Activated CD4-positive, alpha-beta T cell treated with anti-CD3 and anti-CD28 coated beads, Interleukin-2, amount 10 ng/mL, durations not matched to agents 7 days and 5 days (primary cell): ENCODE measurements at places on chromosomes 4 and X. TPM values are rescaled to one million over a fixed set of nuclear protein-coding genes. Genes with fewer than 3 reads are reported as not detected.

- H3K27me3 ChIP-seq = peaks cover 4% of the 10 kb centered on the region
- no peak overlapping the region for H3K4me3 ChIP-seq
- H3K36me3 ChIP-seq = peaks cover 2% of the 10 kb centered on the region
- no peak overlapping the region for H3K27ac ChIP-seq
- DNase-seq = no peak
- H3K4me1 ChIP-seq = no peaks in the 10 kb centered on the region
Measured at GRCh38 chr4:107888237-107888636, 43.1 kb upstream of the CYP2U1 start.

DNA sequence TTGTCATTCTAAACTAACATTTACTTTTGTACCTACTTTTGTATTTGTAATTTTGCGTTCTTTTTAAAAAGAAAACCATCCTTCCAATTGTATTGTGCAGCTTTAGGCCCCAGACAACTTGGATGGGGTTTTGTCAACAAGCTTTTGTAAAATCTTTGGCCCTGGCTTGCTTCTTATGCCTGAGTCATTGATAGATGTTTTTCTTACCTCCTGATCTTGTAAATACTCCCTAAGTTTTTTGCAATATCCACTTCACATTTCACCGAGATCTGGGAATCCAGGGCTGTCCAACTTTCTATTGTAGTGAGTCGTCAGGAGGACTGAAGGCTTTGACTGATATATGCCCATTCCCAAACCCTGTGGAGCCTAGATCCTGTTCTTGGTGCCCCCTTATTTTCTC lies 126.9 kb upstream of the GUCY1A1 start:
- no peaks in the 10 kb centered on the region for H3K4me1 ChIP-seq
- no peaks in the 10 kb centered on the region for H3K36me3 ChIP-seq
- no peaks in the 10 kb centered on the region for H3K27me3 ChIP-seq
- no peak overlapping the region for H3K4me3 ChIP-seq
- no peak for DNase-seq
- H3K27ac ChIP-seq = no peak overlapping the region

The MAOA gene
- 0.12 TPM for total RNA-seq

The OTC gene
- total RNA-seq = not detected

- no peaks in the 10 kb centered on the region for H3K4me1 ChIP-seq
- H3K36me3 ChIP-seq = no peaks in the 10 kb centered on the region
- peaks cover 5% of the 10 kb centered on the region for H3K27me3 ChIP-seq
- no peak overlapping the region for H3K4me3 ChIP-seq
Measured at GRCh38 chr4:168794881-168795280, 215.2 kb downstream of the CBR4 start.

The NUP62CL gene
- total RNA-seq = 3.1 TPM

The SSX2 gene
- total RNA-seq = not detected

The AKAP4 gene
- total RNA-seq = not detected

The HERC5 gene
- 49.2 TPM for total RNA-seq

GRCh38 chr4:140865253-140866217 lies 109.3 kb upstream of the TBC1D9 start:
- H3K27ac ChIP-seq = no peak overlapping the region
- peaks cover 11% of the 10 kb centered on the region for H3K27me3 ChIP-seq
- no peak for DNase-seq

The DCX gene
- not detected for total RNA-seq

DNA sequence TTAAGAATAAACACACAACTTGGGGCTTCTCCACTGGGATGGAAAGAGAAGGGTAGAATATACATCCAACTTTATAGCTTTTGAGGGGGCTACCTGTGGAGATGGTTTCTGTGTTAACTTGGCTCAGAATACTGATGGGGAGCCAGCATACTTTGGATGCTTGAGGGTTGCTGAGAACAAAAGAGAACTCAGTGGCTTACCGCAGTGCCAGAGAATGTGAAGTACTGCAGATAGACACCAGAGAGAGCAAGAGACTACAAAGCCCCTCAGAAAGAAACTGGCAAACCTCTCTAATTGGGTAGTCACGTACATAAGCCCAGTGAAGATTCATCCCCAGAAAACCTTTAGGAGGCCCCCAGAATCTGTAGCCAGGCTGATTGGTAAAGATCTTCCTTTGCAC lies 214.4 kb downstream of the DCHS2 start:
- H3K36me3 ChIP-seq = no peaks in the 10 kb centered on the region
- H3K4me3 ChIP-seq = no peak overlapping the region
- no peak overlapping the region for H3K27ac ChIP-seq
- no peaks in the 10 kb centered on the region for H3K4me1 ChIP-seq
- DNase-seq = no peak

The FAM114A1 gene
- total RNA-seq = 0.31 TPM

The MAOB gene
- not detected for total RNA-seq

The PAK3 gene
- total RNA-seq = 0.17 TPM

The UCP1 gene
- total RNA-seq = not detected

DNA sequence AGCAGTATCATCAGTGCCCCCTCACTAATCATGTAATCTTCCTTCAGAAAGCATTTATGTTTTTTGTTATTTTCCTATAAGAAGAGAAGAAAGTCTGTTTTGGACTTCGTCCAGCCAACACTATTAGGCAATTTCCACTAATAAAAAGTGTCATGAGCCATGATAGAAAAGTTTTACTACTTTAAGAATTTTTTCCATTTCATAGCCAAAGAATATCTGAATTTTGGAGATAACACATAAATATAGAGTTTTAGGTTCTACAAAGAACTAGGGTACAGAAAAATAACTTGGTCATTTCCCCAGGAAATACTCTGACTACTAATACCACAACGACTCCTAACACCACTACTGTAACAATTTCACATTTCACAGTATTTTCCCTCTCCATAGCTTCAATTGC lies 41.8 kb upstream of the VEGFC start:
- no peaks in the 10 kb centered on the region for H3K27me3 ChIP-seq
- no peak overlapping the region for H3K27ac ChIP-seq
- H3K4me1 ChIP-seq = no peaks in the 10 kb centered on the region
- H3K4me3 ChIP-seq = no peak overlapping the region

- H3K36me3 ChIP-seq = peaks cover 2% of the 10 kb centered on the region
Measured at GRCh38 chr4:7771541-7772507, 167.8 kb downstream of the AFAP1 start.

DNA sequence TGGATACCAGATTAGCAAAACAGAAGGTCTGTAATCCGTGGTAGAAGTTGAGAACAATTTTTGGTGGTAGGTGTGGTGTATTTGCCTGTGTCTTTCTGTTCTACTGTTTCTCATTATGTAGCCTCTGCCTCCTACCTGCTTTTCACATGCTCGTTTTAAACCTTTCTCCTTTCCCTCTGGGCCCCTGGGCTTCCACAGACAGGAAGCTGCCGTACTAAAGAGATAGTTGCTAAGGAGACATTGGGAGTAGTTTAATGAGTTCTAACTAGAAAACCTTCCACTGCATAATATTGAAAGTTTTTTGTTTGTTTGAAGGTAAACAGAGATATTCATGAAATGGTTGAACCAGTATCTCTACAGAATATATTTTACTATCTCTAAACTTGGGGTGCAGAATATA lies 107.8 kb downstream of the STOX2 start:
- no peak overlapping the region for H3K4me3 ChIP-seq
- no peaks in the 10 kb centered on the region for H3K27me3 ChIP-seq
- no peaks in the 10 kb centered on the region for H3K36me3 ChIP-seq
- peaks cover 5% of the 10 kb centered on the region for H3K4me1 ChIP-seq
- no peak overlapping the region for H3K27ac ChIP-seq
- no peak for DNase-seq

The FOXR2 gene
- not detected for total RNA-seq

DNA sequence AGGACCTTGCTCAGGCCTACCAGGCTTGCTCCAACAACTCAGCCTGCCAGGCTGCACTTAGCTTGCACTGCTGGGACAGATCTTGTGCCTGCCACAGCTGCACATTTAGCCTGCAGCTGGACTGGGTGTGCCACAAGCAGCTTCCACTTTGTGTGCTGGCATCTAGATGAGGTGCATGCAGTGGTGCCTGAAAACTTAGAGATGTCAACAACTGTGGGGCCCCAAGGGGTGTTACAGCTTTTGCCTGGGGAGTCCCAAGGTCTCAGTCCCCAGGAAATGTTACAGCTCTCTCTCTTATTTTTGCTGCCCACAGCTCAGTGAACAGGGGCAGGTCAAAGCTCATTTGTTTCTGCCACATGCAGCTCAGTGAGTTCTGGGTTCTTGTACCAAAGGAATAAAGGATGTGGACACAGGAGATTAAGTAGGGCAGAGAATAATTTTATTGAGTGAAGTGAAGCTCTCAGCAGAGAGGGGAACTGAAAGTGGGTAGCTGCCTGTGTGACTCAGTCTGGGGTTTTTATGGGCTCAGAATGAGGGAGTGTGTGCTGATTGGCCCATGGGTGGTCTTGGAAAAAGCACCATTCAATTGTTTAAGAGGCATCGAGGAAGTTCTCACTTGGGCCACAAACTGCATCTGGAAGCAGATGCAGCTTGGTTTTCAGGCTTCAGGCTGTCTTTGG lies 828.3 kb downstream of the TECRL start:
- no peak overlapping the region for H3K4me3 ChIP-seq
- H3K36me3 ChIP-seq = no peaks in the 10 kb centered on the region
- no peaks in the 10 kb centered on the region for H3K27me3 ChIP-seq
- no peaks in the 10 kb centered on the region for H3K4me1 ChIP-seq
- H3K27ac ChIP-seq = no peak overlapping the region

DNA sequence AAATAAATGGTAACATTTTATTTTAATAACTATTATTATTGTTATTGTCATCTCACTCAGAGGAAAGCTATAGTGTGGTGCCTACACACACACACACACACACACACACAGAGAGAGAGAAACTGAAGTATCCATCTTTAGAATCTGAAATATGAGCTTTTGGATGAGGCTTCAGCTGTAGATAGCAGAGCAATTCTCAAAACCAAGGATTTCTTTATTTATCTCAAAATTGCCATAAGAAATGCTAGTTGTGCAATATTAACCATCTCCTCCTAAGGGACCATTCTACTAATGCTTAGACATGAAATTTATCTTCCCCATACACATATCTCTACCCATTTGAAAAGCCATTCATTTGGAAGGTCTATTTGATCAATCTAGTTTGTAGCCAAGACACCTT lies 50.1 kb upstream of the SGMS2 start:
- H3K36me3 ChIP-seq = no peaks in the 10 kb centered on the region
- H3K4me3 ChIP-seq = no peak overlapping the region
- H3K27ac ChIP-seq = no peak overlapping the region
- peaks cover 7% of the 10 kb centered on the region for H3K27me3 ChIP-seq
- no peaks in the 10 kb centered on the region for H3K4me1 ChIP-seq

The GPR34 gene
- not detected for total RNA-seq

The XG gene
- not detected for total RNA-seq

GRCh38 chr4:130092187-130093015 lies 996.4 kb downstream of the C4orf33 start:
- no peaks in the 10 kb centered on the region for H3K27me3 ChIP-seq
- H3K36me3 ChIP-seq = no peaks in the 10 kb centered on the region
- no peak overlapping the region for H3K27ac ChIP-seq
- H3K4me1 ChIP-seq = no peaks in the 10 kb centered on the region

DNA sequence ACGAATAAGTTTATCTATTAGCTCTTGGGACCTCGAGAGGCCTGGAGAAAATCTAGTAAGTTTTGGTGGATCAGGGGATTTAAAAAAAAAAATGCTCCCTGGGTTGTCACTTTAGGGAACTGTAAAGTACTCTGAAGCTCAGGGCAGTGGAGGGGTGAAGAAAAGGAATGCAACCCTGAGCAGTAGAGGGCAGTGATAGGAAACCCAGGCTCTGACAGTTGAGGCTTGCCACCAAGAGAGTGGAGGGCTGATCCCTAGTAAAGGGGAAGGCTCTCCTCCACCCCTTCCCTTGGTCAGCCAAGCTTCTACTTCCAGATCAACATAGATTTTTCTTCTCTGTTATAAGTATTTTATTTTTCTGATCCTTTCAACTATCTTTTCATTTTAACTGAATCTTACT lies 73.1 kb downstream of the FBXO8 start:
- no peaks in the 10 kb centered on the region for H3K36me3 ChIP-seq
- peaks cover 25% of the 10 kb centered on the region for H3K4me1 ChIP-seq
- peaks cover 70% of the 10 kb centered on the region for H3K27me3 ChIP-seq

The SPANXN4 gene
- total RNA-seq = not detected

DNA sequence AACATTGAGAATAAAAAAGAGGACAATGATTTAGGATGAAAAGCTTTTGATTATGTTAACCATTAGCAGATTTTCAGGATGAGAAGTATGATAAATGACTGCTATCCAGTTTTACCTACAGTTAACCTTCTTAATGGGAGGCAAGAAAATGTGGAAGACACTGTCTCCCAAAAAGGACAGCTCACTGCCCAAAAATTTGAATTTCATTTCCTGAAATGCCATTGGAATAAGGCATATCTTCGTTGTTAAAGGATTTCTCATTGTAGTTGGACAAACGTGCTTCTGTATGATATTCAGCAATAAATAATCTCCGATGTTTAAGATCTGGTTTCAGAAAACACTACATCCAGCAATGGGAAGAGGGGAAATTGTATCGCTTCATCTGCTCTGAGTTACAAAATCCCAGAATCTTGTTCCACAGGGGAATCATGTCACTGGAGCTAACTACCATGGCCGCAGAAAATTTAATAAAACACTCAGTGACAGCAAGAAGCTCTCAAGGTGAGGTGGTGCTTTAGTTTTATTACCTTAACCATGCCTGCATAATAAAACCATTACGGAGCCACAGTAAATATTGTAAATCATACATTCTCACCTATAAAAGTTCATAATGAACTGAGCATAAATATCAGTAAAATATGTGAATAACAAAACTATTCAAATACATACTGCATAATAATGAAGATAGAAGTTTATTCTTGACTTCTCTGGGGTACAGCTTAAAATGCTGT lies 552.3 kb downstream of the PCDH7 start:
- no peaks in the 10 kb centered on the region for H3K36me3 ChIP-seq
- no peak for DNase-seq
- no peaks in the 10 kb centered on the region for H3K4me1 ChIP-seq
- H3K27me3 ChIP-seq = no peaks in the 10 kb centered on the region
- no peak overlapping the region for H3K4me3 ChIP-seq
- no peak overlapping the region for H3K27ac ChIP-seq

DNA sequence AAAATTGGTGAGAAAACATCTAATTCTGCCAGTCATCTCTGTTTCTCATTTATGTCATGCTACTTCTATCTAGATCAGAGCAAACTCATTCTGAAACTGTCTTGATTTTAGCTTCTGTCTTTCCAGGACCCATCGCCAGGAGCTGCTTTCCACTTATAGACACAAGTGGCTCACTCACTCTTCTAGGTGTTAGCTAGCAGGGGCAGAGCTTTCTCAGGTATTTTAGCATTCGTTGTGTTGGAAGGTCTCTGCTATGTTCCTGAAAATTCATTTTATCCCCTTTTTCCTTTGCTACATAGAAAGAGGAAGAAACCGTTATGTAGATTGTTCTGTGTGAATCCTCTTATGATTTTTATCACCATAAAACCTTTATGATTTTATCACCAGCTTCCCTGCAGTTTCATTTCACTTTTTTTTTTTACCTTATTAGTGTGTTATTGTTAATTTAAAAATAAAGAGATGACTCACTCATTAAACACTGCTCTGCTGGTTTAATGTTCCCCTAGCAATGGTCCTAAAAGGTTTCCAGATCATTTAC lies 246.6 kb upstream of the AADAT start:
- H3K4me1 ChIP-seq = no peaks in the 10 kb centered on the region
- no peak overlapping the region for H3K27ac ChIP-seq
